ENCODE measurements at places on chromosomes 5 and 9.
A peak's percentile ranks its signal among the peaks of the same experiment; 100 is the strongest.

DNA sequence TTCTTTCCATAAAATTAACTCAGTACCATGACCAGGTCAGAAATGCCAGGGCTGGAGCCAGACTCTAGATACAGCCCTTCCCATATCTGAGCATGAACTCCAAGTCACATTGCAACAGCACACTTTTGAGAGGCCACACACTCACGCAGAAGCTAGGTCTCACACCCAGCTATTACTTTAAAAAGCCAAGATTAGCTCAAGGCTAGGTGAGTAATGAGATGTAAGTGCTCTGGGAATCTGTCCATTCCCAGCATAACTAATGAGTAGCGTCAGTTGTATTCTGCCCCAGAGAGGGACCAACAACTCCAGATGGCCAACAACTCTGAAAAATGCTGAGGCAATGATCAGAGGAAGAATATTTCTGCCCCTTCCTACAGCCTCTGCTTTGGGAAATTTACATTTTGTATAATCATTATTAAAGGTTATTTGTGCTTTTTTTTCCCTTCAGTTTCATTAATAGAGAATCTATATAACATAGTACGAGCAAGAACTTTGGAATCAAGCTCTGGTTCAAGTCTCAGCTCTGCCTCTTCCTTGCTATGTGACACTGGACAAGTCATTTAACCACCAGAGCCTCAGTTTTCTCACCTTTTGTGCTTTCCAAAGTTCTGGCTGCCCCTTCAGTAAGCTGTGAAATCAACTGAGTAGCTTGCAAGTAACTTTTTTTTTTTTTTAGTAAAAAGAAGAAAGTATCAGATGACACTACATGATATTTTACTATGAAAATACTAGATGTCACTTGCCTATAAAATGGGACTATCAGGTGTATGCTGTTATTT, 118.3 kb downstream of the NR6A1 start:
- DNase-seq: no peak

- no peak for DNase-seq
Observed at GRCh38 chr9:121627427-121627826, 24.0 kb upstream of the DAB2IP start.

GRCh38 chr9:85727500-85727899, 14.3 kb downstream of the AGTPBP1 start:
- DNase-seq: no peak

GRCh38 chr9:78614892-78615291, 318.0 kb downstream of the PSAT1 start:
- no peak for DNase-seq

DNA sequence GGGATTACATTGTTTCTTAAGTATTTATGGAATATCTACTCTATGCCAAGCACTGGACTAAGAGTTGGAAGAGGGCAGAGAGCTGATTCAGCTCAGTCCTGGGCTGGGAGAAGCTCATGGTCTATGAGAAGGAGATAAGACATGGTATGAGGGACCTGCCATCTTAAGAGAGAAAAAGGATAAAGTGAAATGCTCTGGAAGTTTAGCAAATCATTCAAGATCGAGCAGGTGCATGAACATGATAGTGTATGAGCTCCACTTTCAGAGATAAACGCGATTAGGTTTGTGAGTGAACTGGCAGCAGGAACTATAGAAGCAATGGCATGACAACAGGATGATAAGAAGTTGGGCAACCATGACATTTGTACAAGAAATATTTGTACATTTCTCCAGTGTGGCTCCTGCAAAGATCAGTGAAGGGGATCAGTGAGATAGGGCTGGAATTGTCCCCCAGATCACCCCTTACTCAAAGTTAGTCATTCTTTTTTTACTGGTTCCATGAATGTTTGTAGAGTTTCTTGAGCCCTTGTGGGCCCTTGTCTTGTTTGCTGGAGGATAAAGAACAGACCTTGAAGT, 26.6 kb upstream of the CCDC180 start:
- no peak for DNase-seq

DNA sequence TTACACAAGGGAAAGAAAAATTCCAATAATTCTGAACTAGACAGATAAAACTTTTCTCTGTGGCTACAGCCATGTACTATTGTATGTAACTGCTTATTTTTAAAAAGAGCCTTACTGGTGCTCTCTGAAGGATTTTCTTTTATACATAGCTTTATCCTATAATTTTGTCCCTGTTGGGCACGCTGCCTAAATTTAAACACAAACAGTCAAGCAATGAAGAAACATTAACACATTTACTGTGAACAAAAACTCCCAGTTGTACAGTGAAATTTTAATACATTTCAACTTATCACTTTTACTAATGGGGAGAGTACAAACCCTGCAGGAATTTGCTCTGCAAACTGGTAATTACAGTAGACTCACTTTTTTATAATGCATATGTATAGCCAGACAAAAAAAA, 273.3 kb downstream of the BNC2 start:
- DNase-seq: no peak

DNA sequence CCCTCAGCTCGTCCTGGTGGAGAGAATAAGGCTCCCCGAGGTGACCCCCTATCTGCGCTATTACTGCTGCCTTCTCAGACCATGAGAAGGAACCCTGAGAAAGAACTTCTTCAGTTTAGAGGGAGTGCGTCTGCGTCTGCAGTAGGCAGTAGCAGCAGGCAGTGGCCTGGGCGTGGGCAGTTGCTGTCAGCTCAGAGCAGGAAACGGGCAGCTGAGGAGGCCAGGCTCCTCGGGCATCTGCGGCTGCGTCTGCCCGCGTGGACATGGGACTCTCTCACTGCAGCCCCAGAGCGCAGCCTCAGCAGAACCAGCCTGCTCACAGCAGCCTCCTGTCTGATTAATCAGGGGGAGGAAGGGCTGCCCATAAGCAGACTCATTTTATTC, 49.8 kb upstream of the FCN1 start:
- no peak for DNase-seq

DNA sequence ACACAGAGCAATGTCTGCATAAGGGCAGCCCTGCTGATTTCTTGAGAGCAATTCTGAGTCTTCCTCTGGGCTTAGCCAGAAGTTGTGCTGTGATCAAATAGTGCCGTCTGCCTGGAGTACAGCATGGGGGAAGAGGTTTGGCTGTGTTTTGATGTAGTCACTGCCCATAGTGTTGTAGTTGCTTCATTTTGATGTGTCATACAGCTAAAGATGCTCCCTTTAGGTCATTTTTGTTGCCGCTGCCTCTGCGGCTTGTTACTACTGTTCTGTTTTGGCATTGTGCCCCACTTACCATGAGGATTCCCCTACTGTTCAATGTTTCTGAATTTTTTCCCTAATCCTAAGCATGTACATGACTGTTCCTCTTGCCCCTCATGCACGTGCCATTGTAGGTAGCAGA, 23.0 kb downstream of the SLC36A1 start:
- DNase-seq: no peak

DNA sequence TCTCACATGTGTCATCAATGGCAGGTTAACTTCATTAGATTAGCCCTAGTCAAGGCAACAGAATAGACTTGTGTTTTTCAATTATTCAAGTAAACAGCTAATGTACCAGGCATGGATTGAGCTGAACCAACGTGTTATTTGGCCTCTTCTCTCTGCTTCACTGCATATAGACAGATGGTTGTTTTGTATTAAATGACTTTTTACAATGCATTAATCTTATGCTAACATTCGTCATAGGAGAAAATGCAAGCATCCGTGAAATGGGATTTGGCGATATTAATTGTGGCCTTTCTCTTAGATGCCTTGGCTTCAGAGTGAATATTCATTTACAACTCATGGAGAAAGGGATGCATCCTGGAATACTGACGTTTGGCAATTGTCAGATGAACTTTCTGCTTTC, 208.0 kb downstream of the KCTD16 start:
- DNase-seq: no peak

GRCh38 chr5:141483902-141484301, 928 bp upstream of the PCDHGC4 start:
- no peak for DNase-seq

GRCh38 chr9:91146391-91147019, 215.2 kb downstream of the AUH start:
- DNase-seq: no peak

DNA sequence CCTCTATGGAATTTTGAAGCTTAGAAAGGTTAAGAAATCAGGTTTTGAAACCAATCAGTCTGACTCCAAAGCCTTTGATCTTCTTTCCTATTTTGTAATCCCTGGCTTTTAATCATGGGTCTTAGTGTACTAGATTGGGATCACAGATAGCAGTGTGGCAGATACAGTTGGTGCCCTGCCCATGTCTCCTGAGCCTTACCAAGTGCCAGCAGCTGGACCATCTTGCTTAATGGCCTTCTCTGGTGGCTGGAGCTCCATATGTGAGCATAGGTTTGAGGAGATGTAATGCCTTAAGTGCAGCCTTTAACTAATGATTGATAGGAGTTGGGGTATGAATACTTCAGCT, 16.7 kb upstream of the RIC1 start:
- DNase-seq: no peak

- no peak for DNase-seq
Observed at GRCh38 chr9:28396058-28396457, 822.8 kb upstream of the C9orf72 start.

GRCh38 chr5:116577064-116577788, 2.6 kb upstream of the SEMA6A start:
- DNase-seq: peak; percentile 5

DNA sequence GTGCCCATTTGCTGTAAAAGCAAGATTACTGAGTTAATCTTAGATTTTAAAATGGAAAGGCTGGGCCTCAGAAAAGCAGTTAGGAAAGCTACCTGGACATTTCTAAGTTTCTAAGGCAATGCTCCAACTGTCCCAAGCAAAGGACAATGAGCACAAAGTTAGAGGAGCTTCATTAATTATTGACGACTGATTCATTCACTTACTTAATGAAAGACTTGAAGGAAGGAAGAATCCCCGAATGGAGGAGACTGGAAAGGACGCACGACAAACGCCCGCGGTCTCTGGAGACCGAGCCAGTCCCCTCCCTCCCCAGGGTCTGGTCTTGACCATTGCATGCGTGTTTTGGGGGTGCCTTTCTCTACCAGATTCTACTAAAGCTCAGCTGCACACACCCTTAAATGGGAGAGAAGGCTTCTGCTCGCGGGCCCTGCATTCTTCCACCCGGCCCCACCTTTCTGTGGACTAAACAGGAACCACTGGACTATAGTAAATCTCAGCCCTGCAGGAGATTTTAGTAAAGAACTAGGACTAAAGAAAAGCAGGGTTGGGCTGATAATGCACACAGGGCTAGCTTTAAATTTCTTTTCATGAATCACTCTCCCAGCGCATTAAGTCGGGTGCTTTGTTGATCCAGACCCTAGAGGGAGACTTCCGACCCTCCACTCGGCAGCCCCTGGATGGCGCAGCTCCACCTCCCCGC, 44.8 kb downstream of the CTSL start:
- no peak for DNase-seq

DNA sequence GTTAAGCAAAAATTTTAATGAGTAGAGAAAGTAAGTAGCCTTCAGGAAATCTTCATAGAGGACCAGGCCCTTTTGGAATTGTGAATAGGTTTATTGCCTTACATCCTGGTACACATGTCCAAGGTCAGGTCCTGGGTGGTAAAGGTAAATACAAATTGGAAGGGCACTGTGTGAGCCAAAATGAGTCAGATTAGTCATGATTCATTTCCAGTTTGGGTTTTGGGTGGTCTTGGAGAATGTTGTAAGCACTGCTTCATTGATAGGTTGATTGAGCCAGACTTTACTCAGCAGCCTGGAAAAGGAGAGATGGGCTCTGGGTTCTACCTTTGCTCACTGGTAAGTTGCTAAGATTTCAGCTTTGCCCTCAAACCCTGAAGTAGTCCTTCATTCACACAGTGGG, 82.5 kb upstream of the ZNF169 start:
- DNase-seq: no peak

GRCh38 chr5:87686975-87687374, 274.2 kb upstream of the CCNH start:
- no peak for DNase-seq

GRCh38 chr5:27038476-27038875, at the start of gene CDH9:
TSS of gene CDH9 (minus strand) at chr5:27038586. CDS start at chr5:26988333, 50,253 bp downstream.
- DNase-seq: peak; percentile 0

DNA sequence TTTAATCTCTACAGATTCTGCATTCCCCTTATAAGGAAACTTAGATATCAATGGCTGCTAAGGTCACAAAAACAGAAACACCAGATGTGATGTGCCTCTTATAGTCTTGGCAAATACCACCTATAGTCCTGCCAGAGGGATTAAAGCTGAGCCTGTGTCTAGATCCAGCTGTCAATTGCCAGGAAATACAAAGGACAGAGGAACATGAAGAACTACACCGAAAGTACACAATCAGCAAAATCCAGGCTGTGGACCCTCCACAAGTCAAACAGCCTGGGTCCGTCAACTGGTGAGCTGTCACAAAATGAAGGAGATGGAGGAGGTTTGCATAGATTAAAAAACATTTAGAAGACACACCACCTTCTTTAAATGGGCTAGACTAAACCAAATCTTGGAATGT, 85.4 kb downstream of the KLF4 start:
- DNase-seq: peak; percentile 38

DNA sequence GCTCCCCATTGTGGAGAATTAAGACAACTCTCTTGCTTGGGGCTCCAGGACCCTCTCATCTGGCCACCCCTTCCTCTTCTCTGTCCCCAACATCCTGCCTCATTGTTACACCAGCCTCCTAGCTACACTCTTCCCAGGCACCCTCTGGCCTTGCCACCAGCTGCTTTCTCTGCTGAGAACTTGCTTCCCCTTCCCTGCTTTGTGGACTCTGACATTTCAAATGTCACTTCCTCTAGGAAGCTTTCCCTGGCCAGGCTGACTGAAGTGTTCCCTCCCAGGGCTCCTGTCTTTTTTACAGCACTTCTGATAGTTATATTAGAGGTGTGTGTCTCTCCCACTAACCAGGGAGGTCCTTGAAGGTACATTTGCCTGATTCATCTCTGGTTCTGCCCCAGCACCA, 194.0 kb upstream of the KLF4 start:
- no peak for DNase-seq

DNA sequence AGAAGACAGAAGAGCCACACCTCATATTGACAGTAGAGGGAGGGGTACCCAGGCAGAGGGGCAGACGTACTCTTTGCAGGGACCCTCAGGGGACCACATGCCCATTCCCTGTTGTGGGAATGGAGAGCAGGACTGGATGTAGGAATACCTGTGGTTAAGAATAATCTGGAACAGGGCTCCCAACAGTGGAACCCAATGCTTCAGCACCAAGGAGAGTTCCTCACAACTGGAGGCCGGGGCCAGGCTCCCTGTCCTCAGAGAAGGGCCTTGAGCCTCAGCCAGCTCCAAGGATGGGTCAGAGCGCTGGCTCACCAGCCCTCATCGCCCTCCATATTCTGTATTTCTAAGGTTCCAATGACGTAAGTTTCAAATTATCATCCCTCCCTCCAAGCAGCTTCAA, 7.4 kb upstream of the SHC3 start:
- DNase-seq: no peak

DNA sequence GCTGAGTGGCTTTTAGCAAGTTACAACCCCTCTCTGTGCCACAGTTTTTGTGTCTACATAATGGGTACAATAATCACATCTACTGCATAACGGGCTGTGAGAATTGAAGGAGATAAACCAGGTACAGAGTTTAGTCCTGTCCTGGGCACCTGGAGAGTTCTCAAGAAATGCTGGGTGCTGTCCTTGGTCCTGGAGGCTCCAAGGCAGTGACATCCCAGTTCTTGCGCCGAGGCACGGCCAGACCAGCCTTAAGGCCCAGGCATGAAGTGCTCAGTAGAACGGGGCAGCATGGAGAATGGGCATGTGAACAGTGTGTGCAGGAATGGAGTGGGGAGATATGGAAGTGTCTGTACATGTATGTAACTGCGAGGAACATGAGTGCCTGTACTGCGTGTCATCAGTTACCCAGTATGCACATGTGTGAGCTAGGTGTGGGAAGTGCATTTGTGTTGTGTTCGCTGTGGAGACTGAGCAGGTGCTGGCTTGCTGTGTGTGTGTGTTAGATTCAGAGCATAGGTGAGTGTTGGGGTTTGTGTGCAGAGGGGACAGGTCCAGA, 6.3 kb upstream of the UNC5A start:
- DNase-seq: no peak
